ENCODE measurements at places on chromosomes 5 and 9.

GRCh38 chr5:120632430-120632829, 168.3 kb downstream of the PRR16 start:
- DNase-seq: no peak

DNA sequence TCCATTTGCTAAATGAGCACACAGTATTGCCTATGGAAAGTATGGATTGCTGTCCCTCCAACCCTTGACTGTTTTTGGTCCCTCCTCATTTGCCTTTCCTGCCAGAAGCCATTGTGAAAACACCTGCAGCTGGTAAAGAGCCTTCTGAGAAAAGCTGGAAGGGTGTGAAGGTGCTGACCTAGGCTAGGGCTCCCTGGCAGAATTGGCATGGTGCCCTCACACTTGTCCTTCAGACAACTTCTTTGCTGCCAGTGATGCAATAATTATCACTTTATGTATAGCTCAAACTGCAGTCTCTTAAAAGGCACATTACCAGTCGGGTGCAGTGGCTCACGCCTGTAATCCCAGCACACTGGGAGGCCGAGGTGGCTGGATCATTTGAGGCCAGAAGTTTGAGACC, 4.2 kb downstream of the TXNDC15 start:
- no peak for DNase-seq

GRCh38 chr9:35813434-35814105, 1.3 kb downstream of the HINT2 start:
- DNase-seq: no peak

DNA sequence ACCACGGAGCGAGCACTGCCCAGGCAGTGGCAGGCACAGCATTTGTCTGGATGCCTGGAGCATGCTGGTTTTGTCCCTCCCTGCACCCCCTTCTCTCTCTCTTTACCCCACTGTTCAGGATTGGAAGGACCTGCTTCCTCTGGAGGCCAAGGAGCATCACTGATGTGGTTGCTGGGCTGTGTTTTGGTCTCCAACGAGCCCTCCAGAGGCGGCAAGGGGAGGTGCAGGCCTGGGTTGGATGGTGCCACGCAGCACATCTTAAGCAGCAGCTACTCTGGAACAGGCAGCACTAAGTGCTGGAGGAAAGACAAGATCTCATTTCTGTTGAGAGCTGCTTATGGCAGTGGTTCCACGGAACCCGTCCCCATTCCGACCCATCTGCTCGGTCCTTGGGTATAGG, 139.6 kb downstream of the CMYA5 start:
- no peak for DNase-seq

DNA sequence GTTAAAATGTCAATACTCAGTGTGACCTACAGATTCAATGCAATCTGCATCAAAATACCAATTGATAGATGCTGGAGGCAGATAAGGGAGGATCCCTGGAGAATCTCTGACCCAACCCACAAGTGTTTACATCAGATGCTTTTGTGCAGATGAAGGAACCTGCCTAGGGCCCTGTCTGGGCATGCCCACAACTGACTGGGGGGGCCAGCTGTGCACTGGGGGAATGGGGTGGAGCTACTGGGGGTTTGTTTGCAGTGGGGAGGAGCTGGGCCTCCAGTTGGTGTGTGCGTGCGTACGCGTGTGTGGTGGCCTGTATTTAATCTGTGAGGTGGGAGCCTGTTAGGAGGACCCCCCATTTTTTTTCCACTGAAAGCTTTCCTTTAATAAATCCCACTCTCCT, 244.9 kb downstream of the TRIM36 start:
- no peak for DNase-seq

GRCh38 chr9:108416324-108416723, 439.5 kb downstream of the ACTL7B start:
- DNase-seq: no peak

DNA sequence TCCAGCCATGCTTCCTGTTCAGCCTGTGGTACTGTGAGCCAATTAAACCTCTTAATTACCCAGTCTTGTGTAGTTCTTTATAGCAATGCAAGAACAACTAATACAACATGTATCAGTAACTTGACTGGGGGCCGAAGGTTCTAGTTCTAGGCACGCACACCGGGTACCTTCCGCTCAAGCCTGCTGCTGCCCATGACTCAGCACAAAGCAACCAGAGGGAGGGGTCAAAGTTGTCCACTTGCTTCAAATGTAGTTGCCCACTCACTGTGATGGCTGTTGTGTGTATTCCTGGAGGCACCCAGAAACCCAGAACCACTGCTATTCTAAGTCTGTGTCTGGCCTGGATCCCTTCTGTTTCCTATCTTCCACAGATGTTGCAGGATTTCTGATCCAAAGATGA, 222.6 kb downstream of the FRMD3 start:
- no peak for DNase-seq

GRCh38 chr5:135194573-135195269, 160.7 kb upstream of the PITX1 start:
- DNase-seq: no peak

DNA sequence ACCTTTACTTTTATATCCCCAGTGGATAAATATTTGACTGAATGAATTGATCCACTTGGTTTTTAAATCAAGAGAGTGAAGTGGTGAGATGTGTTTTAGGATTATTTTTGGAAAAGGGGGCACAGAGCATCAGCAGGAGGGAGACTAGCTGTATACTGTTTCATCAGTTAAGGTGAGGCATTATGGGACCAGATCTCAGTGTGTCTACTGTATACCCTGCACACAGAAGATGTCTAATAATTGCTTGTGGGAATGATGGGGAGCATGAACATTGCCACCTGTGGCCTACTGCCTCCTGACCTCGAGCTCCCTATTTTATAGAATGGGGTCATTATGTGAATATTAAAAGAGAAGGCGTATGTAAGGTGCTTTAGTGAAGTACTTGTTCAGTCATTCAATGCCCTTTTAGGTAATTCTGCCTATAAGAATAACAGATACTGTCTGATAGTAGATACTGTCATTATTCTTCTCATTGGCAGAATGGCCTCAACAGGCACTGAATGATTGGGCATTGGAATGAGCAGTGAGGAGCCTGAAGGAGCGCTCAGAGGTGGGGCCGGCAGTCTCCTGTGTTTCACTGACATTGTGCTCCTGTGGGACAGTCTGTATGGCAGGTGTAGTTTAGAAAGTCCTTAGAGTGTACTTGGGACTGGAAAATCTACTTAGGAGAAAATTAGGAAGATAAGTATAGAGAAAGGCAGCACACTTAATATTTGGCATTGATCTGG, 47.4 kb upstream of the FAM120AOS start:
- no peak for DNase-seq

DNA sequence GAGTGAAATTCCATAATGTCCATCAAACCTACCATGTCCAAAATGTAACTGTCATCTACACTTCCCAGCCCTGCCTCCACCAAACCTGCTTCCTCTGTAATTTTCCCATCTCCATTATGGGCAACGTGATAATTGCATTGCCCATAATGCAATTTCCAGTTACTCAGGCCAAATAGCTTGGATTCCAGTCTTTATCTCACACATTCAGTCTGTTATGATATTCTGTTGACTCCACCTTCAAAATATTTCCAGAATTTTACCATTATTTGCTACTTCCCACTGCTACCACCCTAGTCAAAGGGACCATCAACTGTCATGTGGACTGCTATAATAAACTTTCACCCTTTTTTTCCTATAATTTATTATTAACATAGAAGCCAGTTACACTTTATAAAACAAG, 256.0 kb downstream of the CWC27 start:
- DNase-seq: no peak

- DNase-seq: no peak
These were observed 983.0 kb upstream of the PTPRD start for GRCh38 chr9:11595756-11596155.

DNA sequence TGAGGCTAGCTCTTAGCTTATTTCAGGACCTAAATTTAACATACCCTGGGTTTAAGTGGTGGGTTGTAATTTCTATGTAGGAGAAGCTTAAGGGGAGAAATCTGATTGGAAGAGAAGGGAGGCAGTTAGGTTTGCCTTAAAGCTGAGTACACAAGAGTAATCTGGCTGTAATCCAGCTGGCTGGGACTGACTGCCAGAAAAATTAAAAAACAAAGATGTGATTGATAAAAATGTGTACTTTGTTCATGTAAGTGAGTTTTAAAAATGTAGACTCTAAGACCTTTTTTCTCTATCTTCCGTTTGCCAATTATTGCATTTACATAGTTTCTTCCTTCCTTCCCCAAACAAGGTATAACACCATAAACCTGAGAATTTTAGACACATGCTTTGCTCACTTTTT, 17.5 kb upstream of the MSMP start:
- no peak for DNase-seq

DNA sequence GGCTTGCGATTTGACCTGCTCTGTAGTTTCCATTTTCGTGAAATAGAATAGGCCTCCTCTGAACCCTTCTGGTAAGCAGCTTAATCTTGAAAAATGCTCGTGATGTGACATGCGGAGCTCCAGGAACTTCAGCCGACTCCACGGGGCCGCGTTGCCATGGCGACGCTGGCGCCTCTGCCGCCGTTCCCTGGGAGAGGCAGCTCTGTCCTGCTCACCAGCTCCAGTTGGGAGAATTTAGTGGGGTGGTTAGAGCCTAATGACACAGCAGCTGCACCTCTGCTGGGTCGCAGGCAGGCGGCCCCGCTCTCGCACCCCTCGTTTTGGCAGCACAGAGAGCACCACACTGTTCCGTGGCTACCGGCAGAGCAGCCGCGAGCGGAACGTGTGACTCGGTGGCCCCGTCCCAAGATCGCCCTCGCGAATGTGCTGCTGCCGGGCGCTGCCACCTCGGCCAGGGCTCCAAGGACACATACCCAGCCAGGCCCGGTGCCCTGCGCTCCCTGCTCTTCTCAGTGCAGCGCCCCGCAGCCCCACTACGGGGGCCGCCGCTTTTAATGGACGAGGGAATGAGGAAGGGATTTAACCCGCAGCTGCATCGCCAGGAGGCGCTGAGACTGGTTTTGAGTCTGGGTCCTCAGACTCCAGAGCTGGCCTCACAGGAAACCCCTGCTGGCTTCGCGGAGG, 131.2 kb upstream of the LMX1B start:
- no peak for DNase-seq

GRCh38 chr9:8179381-8180053, 379.9 kb upstream of the DMAC1 start:
- no peak for DNase-seq

DNA sequence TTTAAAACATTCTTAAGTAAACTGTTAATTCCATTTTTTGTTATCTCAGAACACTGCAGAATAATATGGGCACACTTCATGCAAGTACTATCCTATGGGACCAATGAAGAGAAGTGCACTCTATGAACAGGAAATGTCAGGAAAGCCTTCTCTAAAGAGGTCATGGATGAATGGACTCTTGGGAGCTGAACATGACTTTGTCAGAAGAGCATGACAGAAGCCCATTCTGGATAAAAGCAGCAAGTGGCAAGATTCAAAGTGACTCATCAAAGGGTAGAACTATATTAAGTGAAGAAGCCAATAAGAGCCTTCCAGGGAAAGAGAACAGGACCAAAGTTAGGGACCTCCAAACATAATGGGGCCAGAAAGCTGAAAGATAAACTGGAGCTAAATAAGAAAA, 94.0 kb downstream of the RAPGEF6 start:
- no peak for DNase-seq

DNA sequence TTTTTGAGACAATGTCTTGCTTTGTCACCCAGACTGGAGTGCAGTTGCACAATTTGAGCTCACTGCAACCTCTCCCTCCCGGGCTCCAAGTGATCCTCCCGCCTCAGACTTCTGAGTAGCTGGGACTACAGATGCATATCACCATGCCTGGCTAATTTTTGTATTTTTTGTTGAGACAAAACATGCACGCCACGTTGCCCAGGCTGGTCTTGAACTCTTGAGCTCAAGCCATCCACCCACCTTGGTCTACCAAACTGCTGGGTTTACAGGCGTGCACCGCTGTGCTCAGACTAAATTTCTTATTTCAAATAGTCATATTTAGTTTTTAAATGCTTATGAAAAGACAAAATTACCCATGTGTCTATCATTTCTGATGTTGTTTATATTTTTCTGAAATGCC, 2324.1 kb downstream of the MAT2B start:
- no peak for DNase-seq

DNA sequence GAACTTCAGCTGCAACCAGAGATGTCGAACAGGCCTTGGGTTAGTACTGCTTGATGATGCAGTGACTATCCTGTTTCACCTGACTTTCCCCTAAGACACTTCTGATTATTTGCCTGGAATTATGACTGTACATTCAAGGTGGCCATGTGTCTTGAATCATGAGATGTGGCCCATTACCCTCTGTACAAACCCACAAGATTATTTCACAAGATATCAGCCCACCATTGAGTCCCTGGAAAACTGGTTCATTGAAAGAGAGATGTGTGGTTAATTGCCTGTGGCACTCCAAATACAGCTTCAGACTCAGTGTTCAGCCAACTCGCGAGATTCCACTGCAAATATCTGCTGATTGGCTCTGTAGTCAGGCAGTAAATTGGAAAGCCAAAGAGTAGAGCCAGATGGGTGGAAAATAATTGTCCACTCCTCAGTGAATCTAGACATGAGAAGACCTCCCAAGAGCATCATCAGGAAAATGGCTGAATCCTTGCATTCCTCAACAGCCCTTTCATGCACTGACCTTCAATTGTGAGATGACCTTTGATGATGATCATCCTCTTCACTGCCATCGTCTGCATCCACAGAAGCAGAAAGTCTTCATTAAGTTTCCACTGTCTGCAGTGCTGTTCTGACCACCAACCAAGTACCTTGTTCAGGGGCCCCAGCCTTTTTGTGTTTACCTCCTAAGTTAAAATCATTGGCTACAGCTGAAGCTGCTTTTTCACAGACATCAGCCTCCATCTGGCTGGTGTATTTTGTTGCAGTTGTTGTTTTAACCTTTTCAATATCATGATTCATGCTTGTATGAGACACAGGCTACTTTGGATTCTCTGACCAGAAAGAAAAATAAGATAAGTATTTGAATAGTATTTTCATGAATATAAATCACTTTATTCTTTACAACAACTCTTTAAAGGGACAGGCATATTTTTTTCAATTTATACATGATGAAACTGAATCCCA, 75.2 kb downstream of the ESM1 start:
- no peak for DNase-seq

- no peak for DNase-seq
These were observed 8.0 kb downstream of the PTCD2 start for GRCh38 chr5:72328172-72328571.

DNA sequence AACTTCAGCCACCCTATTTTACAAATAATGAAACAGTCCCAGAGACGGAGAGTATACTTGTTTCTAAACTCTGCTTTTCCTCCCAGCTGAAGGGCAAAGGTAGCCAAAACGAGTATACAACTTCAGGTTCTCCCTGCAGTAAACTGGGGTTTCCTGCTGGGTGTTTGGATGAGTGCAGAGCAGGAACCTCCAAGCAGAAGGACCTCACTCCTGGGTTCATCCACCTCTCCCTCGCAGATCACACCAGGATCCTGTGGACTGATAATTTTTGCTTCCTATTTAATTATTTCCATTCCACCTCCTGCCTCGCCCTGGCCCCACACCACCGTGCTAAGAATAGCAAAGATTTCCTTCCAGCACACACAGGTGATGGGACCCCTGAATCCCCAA, 2.0 kb upstream of the FOXB2 start:
- no peak for DNase-seq

GRCh38 chr5:133420440-133421301, 191.7 kb downstream of the FSTL4 start:
- DNase-seq: no peak

GRCh38 chr5:172434251-172434650, 20.1 kb downstream of the SH3PXD2B start:
- no peak for DNase-seq

All from activated T-cell treated with anti-CD3 and anti-CD28 coated beads for 4 hours (primary cell).